Right cardiac atrium (tissue), 5 donors: ENCODE measurements at places on chromosomes 3 and 15. TPM values are rescaled to one million over a fixed set of nuclear protein-coding genes. Genes with fewer than 3 reads are reported as not detected.
A peak's percentile ranks its signal among the peaks of the same experiment; 100 is the strongest.

GRCh38 chr3:132469326-132469725 is 52.0 kb downstream of the DNAJC13 start:
- DNase-seq = no peak

DNA sequence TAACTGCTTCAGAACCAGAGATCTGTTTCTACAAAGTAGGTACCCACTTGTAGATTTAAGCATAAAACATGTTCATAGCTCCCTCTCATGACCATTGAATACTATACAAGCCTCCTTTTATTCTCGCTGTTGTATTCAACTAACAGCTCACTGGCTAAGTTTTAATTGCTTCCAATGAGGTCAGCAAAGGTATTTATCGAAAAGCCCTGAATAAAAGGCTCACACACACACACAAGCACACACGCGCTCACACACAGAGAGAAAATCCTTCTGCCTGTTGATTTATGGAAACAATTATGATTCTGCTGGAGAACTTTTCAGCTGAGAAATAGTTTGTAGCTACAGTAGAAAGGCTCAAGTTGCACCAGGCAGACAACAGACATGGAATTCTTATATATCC is at the start of gene FGF7:
Gene FGF7 (plus strand): TSS at position 222 of the 400 bp plus-strand sequence. CDS start 1,056 bp downstream, outside the sequence.
- DNase-seq = no peak

- no peak for DNase-seq
These were observed 1.4 kb downstream of the MAPK6 start for GRCh38 chr15:52020221-52021085.

DNA sequence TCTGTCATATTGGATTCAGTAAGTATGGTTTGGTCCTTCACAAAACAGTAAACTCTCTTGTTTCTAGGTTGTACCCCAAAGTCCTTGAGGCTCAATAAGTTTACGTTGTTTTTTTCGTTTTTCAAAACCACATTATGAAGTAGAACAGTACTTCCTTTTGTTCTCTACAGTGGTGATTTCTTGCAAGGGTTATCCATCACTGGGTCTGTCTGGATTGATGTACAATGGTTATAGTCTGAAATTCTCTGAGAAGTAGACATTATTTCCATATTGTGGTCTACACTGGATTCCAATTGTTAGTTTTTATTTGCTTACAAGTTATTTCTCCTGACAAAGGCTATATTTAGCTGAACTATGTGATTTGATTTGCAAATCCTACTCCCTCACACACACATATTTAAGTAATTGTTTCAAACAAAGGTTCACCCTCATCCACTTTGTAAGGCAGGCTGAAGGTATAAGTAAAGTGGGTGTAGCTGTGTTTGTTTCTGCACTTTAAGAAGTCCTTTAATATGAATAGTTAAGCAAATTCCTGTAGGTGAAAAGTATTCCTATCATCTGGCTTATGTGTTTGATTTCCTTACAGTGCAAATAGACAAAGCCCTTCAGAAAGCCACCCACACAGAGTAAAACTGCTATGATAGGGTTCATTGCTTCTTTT is 64.2 kb upstream of the MME start:
- no peak for DNase-seq

- DNase-seq = no peak
These were observed 562.1 kb downstream of the IGSF11 start for GRCh38 chr3:118472586-118472985.

- DNase-seq = no peak
These were observed 35.7 kb downstream of the P3H2 start for GRCh38 chr3:190084983-190085382.

DNA sequence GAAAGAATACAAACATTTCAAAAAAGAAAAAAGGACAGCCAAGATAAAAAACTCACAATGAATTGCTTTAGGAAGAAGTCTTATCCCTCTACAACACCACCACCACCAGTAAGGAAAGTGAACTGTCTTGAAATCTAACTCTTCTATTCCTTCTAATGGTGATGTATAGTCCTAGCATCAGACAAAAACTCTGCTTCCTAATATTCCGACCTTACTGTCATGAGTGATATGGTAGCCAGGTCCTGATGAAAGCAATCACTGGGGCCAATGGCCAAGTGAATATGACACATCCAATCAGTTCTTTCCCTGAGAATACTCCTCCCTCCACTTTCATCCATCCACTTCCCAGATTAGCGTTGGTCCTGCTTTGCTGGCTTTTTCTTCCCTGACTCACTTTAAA is 14.8 kb downstream of the GK5 start:
- no peak for DNase-seq

DNA sequence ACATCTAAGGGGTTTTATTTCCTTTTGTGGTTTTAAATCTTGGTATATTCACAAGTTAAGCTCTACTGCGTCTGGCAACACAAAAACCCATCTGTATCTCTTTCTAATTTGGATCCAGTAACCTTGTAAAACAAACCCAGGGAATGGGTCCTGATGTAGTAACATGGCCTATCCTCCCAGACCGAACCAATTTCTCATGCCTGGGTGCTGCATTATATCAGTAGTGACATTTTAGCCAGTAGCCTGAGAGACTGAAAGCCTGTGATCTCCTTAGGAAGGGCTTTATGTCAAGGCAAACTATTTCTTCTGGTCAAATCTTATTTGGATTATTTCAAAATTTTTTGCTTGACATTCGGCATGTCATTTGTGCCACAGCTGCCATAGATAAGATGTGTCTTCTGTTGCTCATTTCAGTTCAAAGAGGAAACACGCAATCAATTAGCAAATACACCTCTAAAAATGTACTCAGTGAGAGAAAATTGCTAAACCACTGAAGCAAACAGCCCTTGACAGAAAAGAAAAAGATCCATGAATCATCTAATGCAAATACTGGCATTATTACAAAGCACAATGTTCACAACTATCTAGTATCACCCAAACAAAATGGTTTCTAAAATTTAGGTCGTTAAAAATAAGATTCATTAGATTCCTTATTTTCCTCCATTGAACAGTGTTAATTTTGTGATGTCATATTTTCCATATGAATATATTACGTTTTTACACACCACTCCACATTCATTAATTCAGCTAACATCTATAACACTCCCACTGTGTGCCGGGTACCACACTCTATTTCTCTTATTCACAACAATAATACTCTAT is 4.0 kb downstream of the NPTN start:
- DNase-seq = no peak

GRCh38 chr3:10553591-10554235 is 48.3 kb upstream of the ATP2B2 start:
- DNase-seq = no peak

GRCh38 chr15:57806003-57806402 is 99.5 kb downstream of the POLR2M start:
- DNase-seq = no peak

DNA sequence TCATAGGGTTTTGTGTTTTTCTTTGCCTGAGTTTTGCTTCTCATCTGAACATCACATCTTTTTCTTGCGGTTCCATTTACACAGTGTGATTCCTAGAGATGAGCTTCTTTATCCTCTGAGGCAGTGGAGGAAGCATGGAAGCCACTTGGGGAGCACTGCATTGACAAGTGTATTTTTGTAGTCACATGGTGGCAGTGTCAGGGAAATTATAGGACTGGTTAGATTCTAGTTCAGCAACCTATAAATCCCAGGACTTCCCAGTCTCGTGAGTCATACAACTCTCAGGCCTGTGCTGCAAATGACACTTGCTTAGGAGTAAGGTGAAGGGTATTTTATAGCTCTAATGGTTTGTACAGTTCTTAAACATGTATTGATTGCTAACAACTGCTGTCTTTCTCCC is 58.4 kb downstream of the RBM6 start:
- no peak for DNase-seq

- no peak for DNase-seq
These were observed 498.1 kb upstream of the TPRG1 start for GRCh38 chr3:188673646-188674186.

DNA sequence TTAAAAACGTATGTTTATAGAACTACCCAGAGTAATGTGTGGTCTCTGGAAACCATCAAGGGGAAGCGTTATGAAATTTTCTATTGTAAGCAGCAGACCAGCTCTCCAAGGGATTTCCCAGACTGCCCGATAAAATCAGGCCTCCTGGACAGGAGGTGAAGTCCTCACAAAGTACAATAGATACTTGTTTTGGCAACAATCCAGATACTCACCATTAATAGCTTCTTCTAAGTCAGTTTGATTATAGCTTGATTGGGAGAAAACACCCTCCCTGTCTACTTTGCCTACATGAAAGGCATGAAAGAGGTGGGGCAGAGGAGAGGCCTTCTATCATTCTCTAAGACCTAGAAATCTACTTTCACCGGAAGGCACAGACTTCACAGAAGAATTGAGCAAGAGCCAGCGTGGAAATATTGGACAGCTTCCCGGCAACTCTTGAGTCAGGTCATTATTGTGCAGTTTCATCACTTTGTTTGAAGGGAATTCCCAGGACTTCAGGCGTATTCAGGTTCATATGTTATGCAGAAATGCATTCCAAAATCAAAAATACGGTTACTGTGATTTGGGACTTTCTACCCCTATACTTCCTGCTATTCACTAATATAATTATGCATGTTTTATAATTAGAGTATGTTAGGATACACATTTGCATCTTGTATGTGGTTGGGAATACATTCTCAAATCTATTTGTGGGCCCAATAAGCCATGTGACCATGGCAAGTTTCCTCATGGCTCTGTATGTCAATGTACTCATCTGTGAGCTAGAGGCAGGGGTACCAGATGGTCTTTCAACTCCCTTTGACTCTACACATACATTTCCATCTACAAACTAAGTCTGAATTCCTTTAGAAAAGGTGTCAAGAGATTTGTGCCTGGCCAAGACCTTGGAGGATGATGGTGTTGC is 103.5 kb downstream of the CD47 start:
- DNase-seq = peak; percentile 85

GRCh38 chr3:30681649-30682211 is 75.3 kb downstream of the TGFBR2 start:
- peak; percentile 87 for DNase-seq

- DNase-seq = peak; percentile 95
These were observed 69.2 kb downstream of the PLXNA1 start for GRCh38 chr3:127052121-127052561.

DNA sequence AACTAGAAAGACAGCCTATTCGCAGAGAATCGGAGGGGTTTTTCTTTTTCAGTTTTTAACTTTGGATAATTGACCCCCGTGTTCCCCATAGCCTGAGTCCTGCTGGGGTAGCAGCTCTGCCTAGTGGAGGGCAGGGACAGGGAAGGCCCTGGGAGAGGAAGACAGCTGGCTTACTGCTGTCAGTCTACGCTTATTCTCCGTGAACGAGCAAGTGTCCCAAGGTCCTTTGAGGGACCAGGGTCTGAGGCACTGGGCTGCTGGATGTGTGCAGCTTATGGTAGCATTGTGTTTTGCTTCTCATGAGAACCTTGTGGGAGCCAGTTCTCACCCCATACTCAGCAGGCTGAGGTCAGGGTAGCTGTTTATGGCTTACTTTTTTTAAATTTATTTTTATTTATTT is 3.0 kb downstream of the LIMD1 start:
- no peak for DNase-seq

- DNase-seq = no peak
These were observed 84.0 kb upstream of the SKOR1 start for GRCh38 chr15:67741308-67741707.

DNA sequence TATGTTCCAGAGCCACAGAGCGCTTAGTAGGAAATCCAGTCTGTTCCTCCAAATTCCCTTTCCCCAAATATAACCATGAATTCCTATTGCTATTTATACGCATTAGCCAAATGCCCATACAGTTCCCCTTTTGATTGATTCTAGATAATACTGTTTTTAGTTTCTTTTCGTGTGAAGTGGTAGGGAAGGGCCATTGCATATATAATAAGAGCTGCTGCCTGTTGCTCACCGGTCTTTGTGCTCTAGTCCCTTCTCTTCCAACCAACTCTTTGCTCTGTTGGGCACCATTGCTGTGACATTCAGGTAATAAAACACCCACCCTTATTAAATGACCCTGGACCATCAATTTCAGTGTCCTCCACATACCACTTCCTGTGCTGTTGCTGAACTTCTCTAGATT is 379.9 kb upstream of the KCNMB2 start:
- no peak for DNase-seq

GRCh38 chr15:93298901-93299300 is 209.9 kb upstream of the RGMA start:
- DNase-seq = no peak

GRCh38 chr3:66253790-66254620 is 33.2 kb downstream of the SLC25A26 start:
- no peak for DNase-seq

DNA sequence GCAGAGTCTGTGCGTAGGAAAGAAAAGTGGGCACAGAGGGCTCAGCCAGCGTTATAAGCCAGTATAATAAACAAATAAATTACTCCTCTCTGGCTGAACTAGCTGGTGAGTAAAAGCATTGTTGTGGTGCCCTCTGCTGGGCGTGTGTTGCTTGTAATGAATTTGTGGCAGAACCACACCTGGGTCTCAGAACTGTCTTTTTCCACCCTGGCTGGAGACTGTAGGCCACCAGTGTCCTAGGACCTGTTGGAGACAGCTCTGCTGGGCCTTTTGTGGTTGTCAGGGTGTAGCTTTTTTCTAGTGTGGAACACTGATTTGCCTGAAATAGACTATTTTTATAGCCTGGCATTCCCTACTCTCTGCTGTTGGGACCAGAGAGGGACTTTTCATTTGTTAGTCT is 130.5 kb upstream of the EIF1B start:
- DNase-seq = peak; percentile 84

DNA sequence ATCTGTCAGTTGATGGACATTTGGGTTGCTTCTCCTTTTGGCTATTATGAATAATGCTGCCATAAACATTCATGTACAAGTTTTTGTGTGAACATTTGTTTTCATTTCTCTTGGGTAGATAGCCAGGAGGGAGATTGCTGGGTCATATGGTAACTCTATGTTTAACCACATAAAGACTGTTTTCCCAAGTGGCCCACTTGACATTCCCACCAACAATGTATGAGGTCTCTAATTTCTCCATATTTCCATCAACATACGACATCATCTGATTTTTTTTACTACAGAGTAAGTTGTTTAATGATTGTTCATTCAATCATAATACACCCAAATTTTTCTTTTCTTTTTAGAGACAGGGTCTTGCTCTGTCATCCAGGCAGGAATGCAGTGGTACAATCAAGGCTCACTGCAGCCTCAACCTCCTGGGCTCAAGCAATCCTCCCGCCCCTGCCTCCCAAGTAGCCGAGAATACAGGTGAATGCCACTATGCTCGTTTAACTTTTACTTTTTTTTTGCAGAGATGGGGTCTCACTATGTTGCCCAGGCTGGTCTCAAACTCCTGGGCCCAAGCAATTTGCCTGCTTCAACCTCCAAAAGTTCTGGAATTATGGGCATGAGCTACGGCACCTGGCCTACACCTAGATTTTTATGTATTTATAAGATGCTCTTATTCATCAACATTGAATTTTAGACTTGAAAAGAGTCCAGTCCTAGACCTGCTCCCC is 6.8 kb downstream of the IP6K1 start:
- DNase-seq = no peak

Gene LSMEM2
- total RNA-seq = 5.3 TPM

Gene DET1
- total RNA-seq = 5.1 TPM

Gene DHFR2
- 4.8 TPM for total RNA-seq

Gene HDGFL3
- total RNA-seq = 34.1 TPM

Gene ZNF660
- total RNA-seq = 2.3 TPM

Gene CFAP100
- not detected for total RNA-seq

Gene UNC13C
- 0.57 TPM for total RNA-seq

Gene NR2F2
- 56.9 TPM for total RNA-seq

Gene RHOV
- total RNA-seq = not detected

Gene ABI3BP
- total RNA-seq = 53.3 TPM

Gene DZIP1L
- total RNA-seq = 4.6 TPM

Gene CYP8B1
- total RNA-seq = not detected

Gene ZKSCAN7
- total RNA-seq = 2.9 TPM

Gene MKRN3
- 1.5 TPM for total RNA-seq
